ENCODE measurements at places on chromosomes 2 and 18.

DNA sequence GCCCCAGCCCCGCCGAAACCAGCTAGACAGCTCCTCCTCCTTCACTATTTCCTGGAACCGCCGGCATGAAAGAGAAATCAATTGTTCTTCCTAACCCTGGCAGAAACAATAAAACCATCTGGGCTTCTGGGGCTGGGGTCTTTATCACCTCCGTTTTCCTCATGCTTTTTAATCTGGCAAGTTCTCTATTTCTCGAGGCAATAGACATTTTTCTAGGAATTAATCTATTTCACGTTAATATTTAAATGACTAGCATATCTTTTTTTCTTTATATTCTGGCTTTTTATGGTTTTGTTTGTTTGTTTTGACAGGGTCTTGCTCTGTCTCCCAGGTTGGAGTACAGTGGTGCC, 1.4 kb upstream of the KIF1A start:
- no peak for DNase-seq

GRCh38 chr2:186576614-186577013, 13.2 kb upstream of the ITGAV start:
- no peak for DNase-seq

DNA sequence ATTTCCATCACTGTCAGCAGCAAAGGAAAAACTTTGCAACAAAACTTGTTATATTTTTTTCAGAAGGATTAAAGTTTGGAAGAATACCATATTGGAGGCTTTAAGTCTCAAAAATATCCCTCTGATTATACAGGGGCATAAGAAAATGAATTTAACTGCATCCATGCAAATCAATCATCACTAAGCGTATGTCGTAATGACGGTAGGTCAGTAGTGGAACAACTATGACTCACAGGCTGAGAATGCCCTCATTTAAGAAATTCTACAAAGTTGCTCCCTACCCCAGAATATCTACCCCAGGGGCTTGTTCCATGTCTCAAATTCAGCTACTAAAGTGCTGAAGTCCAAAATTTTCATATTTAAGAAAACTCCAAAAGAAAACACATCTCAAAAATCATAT, 12.5 kb upstream of the NAB1 start:
- no peak for DNase-seq

GRCh38 chr2:98773169-98773568, 42.2 kb upstream of the MGAT4A start:
- DNase-seq = no peak

GRCh38 chr2:5727235-5727634, 35.1 kb downstream of the SOX11 start:
- no peak for DNase-seq

- DNase-seq = no peak
These were observed 149.3 kb downstream of the CABLES1 start for GRCh38 chr18:23284629-23285028.

GRCh38 chr2:139924070-139924469, 1143.9 kb upstream of the NXPH2 start:
- DNase-seq = no peak

GRCh38 chr2:231688719-231689118, 19.6 kb upstream of the PTMA start:
- DNase-seq = no peak

DNA sequence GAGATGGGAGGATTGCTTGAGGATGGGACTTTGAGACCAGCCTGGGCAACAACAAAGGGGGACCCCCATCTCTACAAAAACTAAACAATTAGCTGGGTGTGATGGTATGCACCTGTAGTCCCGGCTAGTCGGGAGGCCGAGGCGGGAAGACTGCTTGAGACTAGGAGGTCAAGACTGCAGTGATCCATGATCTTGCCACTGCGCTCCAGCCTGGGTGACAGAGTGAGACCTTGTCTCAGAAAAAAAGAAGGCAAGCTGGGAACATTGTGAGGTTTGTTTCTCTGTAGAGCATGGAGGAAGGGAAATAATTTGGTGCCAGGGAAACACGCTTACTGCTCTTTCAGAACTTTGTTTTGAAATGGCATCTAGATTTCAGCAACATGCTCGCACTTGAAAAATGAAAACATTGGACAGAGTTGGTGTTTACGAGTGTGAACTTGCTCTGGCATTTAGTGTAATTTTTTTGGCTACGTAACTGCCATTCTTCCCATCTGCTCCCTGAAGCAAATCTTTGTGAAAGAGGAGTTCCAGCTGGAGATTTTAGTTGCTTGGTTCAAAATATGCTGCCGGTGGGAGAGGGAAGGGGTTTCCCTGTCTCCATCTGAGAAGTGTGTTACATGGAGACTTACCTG, 125.6 kb upstream of the DLX2 start:
- no peak for DNase-seq

DNA sequence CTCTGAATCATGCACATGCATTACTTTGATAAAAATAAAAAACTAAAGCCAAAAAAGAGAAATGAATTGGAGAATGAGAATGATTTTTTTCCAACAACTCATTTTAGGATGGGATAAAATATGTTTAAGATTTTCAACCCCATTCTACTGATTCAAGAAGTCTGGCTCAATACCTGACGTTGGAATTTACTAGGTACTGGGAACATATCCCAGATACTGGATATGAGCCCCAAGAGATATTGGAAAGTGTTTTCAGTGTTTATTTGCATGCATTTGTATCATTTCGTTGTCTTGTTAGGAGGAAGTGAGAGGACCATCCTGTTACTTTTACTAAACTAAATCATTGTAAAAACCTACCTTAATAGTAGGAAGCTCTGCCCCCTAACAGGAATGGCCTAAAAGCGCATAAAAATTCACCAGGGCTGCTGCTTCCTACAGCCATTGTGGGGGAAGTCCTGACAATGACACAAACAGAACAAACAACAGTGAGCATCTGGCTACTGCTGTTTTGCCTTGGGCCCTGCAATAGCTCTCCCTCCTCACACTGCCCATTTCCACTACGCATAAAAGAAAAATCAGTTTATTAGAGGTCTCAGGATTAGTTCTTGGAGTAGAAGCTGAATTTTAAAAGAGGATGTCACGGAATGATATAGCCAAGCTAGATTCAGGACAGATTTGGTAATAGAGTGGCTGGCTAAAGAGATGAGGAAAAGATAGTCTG, 35.2 kb downstream of the ANKAR start:
- no peak for DNase-seq

- DNase-seq = no peak
These were observed 459.8 kb upstream of the SLC14A2 start for GRCh38 chr18:45155526-45155925.

GRCh38 chr2:239853706-239854327, 171.3 kb downstream of the NDUFA10 start:
- DNase-seq = no peak

DNA sequence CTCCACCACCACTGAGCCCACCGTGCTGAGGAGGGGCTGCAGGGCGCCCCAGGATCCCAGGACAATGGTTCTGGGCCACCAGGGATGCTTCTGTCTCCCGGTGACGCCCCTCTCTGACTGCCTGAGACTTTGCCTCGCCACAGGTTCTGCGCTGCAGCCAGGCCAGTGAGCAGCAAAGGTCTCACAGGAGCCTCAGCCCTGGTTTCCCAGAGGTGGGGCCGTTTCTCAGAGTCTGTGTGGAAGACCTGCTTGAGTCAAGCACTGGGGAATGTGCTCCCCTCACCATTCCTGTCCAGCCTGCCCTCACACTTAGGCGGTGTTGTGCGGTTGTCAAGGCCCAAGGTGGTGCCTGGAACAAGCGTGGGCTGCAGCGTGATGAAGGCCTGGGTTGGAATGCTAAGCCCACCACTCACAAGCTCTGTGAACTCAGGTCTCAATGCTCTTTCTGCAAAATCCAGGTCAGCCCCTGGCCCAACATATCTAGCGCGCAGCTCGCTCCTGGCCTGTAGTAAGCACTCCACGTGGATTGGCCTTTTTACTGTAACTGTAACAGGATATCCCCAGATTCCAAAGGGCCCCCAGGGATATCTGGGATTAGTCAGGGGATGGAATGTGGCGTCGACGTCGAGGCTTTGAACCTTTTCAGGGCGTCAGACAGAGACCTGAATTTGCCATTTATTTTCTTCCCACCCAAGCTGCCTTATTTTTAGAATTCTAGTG, 47.6 kb downstream of the PLB1 start:
- no peak for DNase-seq

DNA sequence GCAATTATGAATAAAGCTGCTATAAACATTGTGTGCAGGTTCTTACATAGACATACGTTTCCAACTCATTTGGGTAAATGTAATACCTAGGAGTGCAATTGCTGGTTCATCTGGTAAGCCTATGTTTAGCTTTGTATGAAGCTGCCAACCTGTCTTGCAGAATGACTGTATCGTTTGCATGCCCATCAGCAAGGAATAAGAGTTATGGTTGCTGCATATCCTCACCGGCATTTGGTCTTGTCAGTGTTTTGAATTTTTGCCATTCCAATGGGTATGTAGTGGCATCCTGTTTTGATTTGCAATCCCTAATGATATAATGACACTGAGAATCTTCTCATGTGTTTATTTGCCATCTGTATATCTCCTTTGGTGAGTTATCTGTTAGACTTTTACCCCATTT, 20.7 kb downstream of the CCDC150 start:
- DNase-seq = no peak

DNA sequence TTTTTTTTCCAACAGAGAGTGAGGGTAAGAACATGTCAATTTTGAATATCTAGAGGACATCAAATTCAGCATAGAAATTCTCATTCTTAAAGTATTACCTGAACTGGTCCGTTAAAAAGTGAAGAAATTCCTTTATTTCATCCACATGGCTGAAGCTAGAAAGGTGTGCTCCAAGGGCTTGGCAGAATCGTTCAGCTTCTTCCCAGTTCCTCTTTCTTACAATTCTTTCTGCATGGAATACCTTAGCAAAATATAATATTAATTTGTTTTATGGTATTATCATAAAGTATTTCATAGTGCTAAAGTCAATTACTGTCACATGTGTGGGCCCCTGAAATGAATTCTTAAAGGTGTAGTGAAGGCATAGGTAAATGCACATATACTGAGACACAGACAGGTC, 74.3 kb upstream of the CD302 start:
- no peak for DNase-seq

- no peak for DNase-seq
These were observed 517.5 kb downstream of the STK39 start for GRCh38 chr2:167729911-167730310.

DNA sequence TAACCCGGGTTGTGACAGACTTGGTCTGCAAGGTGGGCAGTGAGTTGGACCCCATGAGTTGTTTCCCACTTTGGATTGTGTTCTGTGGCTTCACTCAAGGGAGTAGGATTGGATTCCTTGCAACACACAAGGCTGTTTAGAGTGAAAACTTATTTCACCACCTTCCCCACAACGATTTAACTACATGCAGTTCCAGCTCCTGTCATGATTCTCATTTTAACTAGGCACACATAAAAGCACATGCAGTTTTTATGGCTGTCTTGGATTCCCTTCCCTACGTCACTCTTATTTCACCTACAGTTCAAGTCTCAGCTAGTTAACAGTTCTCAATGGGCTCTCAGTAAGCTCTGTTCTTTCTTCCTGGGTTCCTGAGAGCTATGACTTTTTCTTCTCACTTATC, 15.9 kb downstream of the EFEMP1 start:
- no peak for DNase-seq

GRCh38 chr2:59930430-59930829, 623.0 kb downstream of the BCL11A start:
- DNase-seq = no peak

DNA sequence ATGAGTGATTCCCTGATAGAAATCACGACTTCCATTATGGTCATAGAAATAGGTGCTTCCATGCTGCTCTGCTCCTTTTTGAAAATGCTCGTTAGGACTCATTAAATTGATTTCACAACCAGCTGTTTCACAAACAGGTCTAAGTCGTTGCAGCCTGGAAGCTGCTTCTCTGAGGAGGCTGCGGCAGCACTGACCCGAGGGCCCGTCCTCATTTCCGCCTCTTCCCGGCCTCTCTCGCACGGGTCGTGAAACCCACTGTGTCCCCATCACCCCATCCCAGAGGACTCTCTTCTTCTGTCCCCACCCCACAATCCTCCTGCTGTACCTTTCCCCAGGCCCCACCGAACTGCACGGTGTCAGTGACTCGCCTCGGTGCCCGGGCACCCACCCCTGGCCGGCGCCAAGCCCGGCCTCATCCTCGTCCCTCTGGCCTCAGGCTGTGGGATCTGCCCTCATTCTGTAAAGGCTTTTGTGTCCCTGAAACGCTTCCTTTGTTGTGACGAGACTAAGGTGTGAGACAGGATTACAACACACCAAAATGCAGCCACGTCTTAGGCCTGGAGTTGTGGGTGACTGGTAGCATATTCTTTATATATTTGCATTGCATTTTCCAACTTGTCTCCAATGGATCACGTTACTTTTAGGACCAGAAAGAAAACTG, 112.7 kb upstream of the CTDP1 start:
- DNase-seq = no peak
